ENCODE measurements at places on chromosomes 4 and X.
A peak's percentile ranks its signal among the peaks of the same experiment; 100 is the strongest.

DNA sequence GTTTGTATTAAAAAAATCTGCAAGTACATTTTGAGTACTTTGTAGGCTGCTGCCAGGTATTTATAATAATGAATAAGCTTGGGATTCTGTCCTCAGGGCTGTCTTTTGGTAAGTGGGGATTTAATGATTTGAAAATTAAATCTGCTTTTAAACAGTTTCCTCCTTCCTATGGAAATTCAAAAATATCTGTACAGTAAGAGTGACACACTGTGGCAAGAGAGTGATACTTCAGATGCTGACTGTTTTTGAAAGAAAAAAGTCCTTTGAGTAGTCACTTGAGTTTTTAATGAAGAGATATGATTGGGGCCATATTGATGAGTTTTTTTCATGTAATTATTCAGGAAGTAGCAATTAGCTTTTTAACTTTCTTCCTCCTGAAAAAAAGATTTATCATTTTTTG, 49.2 kb downstream of the SMARCAD1 start:
- no peak for DNase-seq

- no peak for DNase-seq
Measured at GRCh38 chr4:1793940-1794808, 1.1 kb downstream of the FGFR3 start.

DNA sequence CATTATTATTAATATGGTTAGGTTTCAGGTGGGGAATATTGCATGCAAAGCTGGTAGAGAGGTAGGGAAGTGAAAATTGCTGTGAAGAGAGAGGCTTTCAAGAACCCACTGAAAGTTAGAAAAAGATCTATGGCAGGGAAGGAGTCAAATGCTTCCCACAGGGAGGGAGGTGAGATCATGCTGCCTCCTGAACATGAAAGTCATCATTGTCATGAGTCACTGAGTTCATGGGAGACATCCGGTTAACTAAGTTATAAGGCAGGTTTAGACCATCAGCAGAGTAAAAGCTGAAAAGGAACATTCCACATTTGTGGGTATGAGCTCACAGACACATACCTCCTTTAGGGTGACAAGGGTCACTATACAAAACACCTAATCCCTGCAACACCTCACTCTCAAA, 16.2 kb downstream of the GATB start:
- DNase-seq: no peak

DNA sequence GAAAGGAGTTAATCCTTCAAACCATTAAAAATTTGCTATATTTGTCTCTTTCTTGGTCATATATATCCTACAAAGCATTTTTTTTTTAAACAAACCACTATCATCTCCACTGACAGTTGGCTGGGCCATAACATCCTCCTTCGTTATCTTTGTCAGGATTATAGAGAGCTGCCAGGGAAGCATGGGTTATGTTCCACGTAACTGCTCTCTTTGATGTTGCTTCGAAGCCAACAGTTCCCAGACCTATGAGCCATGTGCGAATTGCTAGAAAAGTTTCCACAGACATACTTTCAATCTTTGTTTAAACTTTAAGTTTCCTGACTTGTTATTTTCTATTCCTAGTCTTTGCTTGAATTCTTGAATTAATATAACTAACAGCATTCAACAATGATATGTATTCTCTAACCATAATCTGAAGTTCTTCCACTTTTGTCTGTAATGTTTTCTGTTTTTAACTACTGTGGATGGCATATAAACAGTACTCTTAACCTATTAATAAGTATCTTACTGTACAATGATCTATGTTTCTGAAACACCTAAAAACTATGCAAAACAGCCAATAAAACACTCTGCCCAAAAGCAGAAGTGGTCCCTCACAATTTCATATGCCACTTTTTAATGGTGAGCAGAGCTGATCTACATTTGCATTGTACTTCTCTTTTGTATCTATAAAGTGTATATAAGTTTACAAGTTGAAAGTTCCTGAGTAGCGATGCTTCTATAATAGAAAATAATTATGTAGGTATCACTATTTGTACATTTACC, 37.9 kb downstream of the EREG start:
- DNase-seq: no peak

DNA sequence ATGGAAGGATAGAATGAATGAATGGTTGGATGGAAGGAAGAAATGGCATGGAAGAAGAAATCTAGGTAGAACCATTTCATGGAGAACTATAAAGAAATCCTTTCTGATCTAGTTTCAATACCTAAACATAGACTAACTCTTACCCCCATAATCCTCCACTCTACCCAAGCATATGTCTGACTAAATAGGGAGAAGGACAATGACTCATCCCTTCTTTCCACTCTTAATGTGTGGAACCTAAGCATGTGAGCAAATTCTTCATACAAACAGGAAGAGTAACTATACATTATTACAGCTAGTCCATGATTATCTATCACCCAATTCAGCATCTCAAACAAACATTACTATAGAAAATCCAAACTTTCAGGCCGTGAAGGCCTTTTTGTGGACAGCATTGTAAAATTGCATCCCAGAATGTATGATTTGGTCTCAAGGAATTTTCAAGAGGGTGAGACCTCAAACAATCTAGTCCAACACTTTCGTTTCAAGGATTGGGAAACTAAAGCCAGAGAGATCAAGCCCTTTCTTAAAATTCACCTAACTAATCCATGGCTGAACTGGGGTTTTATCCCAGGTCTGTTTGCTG, 11.2 kb downstream of the C1QTNF7 start:
- DNase-seq: no peak

DNA sequence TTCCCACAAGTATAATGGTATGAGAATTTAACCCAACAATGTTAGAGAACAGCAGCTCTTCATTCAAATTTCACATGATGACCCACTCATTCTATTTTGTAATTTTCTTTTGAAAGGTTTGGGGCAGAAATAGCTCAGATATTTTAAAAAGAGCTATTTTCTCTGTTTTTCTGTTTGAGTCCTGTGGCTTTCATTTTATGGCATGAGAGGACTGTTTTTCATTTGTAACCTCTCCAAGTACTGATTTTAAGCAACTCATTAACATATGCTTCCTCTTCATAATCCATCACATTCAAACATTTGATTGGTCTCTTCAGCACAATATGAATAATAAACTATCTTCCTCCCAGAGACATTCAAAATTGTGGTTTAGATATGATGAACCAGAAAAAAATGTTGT, 129.0 kb upstream of the TEX13A start:
- no peak for DNase-seq

DNA sequence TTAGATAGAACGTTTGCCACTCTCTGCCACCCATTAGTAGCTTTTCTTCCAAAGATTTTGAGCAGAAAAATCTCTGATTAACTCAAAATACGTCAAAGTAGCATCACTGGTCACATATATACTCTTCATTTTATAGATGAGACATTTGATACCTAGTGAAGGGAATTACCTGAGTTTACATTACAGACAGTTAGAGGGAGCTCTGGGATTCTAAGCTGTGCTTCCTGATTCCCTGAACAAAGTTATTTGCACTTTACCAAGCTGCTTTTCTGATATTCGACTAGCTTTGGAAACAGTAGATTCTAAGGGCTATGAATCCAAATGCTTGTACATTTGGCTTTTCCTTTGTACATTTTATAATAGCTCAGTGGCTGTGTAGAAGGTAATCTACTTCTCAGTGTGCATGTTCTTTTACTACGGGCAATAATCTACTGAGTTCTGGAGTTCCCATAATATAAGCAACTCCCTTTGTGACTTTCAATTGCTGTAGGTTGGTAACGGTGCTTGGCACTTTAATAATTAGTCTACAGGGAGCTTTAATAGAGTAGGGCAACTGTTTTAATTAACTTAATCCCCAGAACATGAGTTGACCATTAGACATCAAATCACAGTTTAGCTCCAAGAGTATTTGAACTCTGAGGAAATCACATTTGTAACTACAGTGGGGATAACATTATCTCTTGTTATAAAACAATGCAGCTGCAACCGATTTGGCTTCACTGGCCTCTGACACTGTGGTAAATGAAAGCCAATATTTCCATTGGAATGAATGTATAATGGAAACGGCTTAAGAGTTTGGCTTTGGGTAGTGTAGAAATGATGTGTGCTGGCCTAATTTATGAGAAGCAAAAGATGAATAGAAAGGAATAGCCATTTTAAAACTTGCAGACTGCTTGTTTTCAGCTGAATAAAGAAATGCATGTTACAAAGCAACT, 1602.4 kb downstream of the STIM2 start:
- no peak for DNase-seq

DNA sequence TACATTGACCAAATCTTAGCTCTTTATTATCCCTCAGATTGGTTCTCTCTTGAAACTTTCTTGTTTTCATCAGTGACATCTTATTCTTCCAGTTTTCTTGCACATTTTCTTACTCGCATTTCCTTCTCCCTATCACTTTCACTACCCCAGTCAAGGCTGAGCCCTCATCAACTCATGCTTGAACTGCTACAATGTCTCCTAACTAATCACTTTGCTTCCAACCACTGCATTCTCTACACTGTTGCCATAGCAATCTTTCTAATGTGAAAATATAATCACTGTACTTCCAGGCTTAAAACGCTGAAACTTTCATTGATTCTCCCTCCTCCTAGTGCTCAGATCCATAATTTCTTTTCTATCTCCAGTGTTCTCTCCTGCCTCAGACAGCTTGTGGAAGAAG, 22.2 kb upstream of the LPAR4 start:
- DNase-seq: no peak

DNA sequence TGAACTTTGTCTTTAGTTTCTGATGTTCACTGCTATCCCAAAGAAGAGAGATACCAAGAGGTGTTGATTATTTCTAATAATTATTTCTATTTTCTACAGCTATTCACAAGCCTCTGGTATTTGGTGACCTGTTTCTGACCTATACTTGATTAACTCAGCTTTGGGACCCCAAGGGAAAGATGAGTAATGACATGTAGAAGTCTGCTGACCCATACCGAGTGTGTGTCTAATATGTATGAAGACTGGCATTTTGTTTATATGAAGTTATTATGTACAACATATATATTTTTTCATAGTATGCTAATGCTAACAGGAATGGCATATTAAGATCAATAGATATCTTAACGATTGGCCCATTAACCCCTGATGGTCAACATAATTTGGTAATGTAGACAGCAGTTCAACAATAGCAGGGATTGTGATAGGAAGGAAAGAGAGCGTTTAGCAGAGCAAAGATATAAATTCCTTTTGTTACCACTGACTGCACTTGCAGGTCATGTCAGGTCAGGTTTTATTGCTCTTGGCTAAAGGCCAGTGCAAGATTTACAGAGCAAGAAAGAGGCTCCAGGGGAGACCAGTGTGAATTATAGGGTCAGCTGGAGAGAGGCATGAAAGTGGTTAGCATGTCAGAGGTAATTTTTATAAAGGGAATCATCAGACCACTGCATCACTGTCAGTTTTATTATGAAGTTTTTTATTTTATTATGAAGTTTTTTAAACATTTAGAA, 94.7 kb upstream of the DIPK2B start:
- no peak for DNase-seq

- DNase-seq: no peak
Measured at GRCh38 chrX:84475101-84475500, 27.2 kb downstream of the HDX start.

- DNase-seq: no peak
Measured at GRCh38 chr4:106796876-106797275, 239.2 kb downstream of the DKK2 start.

DNA sequence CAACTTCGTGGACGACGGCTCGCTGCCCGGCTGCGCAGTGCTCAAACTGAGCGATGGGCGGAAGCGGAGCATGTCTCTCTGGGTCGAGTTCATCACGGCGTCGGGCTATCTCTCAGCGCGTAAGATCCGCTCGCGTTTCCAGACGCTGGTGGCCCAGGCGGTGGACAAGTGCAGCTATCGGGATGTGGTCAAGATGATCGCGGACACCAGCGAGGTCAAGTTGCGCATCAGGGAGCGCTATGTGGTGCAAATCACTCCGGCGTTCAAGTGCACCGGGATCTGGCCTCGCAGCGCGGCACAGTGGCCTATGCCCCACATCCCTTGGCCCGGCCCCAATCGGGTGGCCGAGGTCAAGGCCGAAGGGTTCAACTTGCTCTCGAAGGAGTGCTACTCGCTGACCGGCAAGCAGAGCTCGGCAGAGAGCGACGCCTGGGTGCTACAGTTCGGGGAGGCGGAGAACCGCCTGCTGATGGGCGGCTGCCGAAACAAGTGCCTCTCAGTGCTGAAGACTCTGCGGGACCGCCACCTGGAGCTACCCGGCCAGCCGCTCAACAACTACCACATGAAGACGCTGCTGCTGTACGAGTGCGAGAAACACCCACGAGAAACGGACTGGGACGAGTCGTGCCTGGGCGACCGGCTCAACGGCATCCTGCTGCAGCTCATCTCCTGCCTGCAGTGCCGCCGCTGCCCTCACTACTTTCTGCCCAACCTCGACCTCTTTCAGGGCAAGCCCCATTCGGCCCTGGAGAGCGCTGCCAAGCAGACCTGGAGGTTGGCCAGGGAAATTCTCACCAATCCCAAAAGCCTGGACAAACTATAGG, 1.5 kb downstream of the MAB21L2 start:
- peak; percentile 53 for DNase-seq

DNA sequence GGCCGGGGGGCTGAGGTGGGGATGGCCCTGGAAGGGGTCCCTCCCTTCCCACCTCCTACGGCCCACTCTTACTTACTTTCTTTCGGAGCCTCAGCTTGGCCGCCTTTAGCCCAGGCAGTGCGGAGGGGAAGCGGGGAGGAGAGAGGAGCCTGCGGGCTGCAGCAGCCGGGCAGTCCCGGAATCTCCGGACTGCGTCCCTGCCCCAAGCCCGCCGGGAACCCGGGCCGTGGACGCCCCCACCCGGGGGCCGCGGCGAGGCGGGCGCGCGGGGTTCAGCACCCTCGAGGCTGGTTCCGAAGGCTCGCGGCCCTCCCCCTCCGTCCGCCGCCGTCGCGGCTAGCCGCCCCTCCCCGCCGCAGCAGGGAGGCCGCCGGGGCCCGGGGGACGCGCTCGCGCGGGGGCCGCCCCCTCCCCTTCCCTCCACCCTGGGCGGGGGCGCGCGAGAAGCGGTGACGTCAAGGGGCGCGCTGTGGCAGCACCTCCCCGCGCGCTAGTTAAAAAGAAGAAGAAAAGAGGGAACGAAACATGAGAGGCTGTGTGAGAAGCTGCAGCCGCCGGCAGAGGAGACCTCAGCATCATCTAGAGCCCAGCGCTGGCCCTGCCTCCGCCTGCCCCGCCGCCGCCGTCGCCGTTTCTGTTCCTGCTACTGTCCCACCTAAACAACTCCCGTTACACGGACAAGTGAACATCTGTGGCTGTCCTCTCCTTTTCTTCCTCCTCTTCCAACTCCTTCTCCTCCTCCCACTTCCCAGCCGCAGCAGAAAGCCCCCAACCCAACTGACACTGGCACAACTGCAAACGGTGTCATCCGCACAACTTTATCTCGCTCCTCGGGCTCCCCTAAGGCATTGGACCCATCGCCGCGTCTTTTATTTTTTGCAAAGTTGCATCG, at the start of gene HHIP:
Gene HHIP (plus strand): TSS at position 526 of the 892 bp plus-strand sequence. CDS start 520 bp downstream, outside the sequence.
- peak; percentile 42 for DNase-seq

DNA sequence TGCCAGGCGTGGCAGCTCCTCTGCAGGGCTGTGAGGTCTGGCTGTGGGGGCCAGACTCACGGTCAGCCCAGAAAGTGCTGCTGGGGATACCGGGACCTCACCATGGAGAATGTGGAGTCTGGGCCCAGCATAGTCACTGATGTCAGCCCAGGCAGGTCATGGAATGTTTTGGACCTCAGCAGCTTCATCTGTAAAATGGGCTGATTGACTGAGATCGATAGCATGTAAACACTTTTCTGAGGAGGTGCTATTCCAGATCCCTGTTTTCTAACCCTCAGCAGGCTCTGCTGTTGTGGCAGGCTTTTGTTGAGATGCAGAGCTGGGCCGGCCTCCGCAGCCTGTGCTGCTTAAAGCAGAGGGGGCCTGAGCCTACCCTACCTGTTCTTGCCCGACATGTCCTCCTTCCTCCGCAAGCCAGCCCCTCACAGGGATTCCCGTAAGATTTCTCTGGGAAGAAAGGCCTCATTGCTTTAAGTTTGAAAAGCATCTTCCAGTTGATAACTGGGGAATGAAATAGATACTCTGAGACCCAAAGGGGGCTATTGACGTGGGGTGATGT, 38.3 kb upstream of the HGFAC start:
- DNase-seq: no peak

Measured in endothelial cell (in vitro differentiated cells).